ENCODE measurements at places on chromosomes 12 and 14.
A peak's percentile ranks its signal among the peaks of the same experiment; 100 is the strongest.

DNA sequence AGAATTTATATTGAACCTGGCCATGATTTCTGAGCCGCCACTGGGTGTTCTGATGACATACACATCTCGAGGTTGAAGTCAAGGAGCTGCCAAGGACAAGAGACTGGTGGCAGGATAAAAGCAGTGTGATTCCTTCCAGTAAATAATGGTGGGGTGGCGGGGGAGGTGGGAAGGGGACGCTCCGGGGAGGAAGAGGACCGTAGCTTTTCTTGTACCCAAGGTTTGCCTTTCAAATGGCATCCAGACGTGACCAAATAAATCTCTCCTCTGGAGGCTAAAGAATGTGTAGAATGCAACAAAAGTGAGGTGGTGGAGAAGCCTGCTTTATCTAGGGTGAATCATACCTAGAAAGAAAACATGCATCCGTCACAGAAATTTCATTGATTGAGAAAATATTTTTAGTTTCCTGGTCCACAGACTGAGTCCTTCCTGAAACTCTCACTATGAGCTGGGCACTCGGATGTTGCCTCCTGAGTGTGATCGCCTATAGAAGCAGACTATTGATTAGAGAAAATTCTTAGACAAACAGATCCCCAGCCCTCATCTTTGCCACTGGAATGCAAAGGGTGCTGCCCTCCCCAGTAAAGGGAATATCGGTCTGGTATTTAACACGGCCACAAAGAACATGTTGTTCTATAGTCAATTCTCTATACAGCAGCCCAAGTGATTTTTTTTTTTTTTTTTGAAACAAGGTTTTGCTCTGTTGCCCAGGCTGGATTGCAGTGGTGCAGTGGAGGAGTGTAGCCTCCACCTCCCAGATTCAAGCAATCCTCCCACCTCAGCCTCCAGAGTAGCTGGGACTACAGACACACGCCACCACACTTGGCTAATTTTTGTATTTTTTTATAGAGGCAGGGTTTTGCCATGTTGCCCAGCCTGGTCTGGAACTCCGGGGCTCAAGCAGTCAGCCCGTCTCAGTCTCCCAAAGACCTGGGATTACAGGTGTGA is 112.1 kb downstream of the DPF3 start:
- DNase-seq = peak; percentile 93

DNA sequence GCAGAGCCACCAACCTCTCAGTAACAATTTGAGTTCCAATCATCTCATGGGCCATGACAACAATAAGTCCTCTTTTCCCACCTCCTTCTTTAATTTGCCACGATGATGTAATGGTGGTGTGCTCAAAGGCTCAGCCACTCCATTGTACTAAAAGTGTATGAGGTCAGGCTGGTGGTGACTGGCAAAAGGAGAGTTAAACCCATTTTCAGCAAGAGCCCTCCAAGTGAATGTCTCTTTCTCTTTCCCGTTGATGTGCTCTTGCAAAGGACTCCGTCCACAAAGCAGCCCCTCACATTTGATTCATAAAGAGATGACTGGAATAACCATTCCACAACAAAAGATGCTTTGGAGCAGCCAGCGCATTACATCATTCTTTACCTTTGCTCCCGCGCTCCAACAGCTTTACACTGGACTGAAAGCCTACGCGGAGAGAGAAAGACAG is 41.6 kb downstream of the DUSP16 start:
- DNase-seq = no peak

GRCh38 chr14:76090616-76091391 is 60.9 kb upstream of the GPATCH2L start:
- no peak for DNase-seq

DNA sequence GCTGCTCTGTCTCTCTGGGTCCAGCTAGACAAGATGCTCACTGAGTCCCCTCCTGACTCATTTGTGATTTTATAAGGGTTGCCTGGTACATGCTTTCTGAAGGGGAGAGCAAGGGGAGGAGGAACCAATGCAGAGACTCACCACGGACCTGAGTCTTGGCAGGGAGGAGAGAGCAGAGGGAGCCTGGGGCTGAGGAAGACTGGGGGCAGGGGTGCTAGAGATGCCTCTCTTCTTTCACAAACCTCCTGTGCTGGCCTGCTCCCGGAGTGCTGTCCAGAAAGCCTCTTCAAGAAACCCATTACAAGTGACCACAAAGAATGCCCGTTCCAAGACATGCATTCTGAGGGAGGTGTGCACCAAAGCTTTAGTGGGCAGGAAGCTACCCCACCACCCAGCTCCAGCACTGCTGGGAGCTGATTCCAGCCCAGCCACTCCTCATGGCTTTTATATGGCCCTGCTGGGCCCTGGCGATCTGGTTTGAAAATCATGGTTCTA is 33.1 kb upstream of the DICER1 start:
- DNase-seq = peak; percentile 4

DNA sequence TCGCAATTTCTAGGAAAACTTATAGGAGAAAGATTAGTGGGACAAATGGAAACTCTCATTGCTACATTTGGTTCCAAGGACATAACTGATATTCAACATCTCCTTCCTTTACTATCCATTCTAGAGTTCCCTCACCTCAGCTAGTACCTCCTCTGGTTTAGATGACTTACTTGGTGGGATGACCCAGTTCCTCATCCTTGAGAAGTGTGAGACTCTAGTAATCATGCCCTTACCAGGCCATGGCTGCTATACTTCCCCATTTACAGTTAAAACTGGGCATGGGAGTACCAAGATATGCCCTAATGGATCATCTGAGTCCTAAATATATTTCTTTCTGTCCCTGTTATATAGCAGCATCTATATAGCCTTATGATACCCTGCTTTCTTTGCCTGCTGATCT is 58.1 kb downstream of the IFT81 start:
- DNase-seq = no peak

DNA sequence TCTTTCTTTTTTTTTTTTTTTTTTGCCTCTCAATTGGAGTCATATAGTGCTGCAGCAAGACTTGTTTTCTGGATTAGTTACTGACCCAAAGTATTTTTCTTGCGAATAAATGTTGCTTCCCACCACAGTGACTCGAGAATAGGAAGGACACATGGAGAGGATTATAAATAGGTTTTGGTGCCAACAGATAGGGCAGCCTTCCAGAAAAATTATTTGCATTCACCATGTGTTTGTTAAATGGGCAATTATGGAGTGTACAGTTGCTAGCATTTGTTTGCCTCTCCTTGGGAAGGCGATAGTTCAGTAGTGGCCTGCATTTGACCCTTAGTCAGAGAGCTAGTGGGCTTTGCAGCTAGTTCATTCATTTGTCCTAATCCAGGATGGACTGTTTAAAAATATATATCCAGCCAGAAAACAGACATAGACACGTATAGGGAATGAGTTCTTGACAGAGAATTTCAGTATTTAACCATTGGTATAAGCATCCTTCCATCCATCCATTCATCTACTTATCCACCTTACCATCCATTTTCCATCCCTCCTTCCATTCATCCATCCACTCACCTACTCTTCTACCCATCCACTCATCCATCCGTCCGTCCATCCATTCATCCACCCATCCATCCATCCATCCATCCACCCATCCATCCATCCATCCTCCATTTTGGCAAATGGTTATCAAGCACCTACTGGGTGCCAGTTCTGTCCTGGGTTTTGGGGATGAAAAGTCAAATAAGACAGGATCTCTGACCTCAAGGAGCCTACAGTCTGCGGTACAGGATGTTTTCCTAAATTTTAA is 67.5 kb downstream of the CHST11 start:
- DNase-seq = no peak

DNA sequence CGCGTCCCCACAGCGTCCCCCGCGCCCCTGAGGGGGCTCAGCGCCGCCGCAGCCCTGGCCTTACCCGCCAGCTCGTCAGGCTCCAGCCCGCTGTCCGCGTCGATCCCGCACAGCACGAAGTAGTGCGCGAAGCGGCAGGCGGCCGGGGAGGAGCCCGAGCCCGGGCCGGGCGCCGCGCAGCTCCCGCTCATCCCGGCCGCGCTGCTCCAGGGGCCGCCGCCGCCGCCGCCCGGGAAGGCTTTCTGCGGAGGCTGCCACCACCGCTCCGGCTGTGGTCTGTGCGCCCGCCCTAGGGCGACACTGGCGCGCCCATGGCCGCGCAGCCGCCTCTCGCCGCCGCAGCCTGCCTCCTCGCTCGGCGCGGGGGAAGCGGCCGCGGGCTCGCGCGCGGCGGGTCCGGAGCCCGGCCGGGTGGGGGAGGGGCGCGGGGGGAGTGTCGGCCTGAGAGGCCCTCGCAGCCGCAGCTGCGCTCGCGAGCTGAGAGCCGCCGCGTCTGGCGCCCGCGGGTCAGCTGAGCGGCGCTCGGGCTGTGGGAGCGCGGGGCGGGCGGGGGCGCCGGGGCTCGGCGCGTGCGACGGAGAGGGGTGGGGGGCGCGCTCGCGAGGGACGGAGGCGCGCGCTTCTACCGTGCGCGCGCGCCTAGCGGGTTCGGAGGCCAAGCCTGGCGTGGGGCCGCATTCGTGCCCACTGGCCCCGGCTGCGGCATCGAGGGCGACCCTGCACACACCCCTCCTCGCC is at the start of gene DENND5B:
DENND5B (minus strand) TSS at position 495 of the 738 bp plus-strand sequence; CDS start at position 191, 304 bp downstream.
- peak; percentile 68 for DNase-seq

DNA sequence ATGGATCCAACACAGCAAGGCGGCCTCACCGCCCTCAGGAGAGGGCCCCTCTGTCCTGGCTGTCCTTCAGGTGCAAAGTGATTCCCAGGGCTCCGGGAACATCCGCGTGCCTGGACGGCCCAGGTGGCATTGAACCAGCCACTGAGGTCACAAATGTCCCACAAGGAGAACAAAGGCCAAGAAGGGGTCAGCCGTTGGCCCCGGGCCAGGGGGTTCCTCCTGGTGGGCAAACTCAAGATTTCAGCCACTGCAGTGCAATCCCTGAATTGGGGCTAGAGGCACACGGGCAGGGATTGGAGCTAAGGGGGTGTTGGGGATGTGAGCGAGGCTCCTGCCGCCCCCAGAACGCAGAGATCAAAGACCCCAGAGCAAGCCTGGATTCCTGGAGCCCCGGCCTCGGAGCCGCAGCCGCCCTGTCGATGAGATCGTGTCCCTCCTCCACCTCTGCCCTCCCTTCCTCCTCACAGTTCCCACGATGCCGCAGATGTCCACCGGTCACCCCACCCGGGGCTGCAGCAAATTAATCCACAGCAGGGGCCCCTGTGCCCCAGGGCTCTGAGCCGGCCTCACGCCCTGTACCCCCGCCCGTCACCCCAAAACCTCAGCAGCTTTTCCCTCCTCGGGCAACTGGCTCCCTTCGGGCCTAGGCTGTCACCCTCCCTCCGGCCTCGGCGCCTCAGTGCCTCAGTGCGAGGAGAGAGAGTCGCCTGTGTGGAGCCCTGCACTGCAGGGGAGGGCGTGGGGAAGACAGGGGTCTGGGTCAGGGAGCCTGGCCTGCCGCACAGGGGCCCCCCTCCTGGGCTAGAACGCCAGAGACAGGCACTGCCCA is 56.7 kb upstream of the GALNT9 start:
- DNase-seq = no peak

GRCh38 chr12:58248599-58248998 is 307.2 kb downstream of the ATP23 start:
- DNase-seq = no peak

- no peak for DNase-seq
These were observed 8.4 kb upstream of the NR4A1 start for GRCh38 chr12:52042706-52043385.

DNA sequence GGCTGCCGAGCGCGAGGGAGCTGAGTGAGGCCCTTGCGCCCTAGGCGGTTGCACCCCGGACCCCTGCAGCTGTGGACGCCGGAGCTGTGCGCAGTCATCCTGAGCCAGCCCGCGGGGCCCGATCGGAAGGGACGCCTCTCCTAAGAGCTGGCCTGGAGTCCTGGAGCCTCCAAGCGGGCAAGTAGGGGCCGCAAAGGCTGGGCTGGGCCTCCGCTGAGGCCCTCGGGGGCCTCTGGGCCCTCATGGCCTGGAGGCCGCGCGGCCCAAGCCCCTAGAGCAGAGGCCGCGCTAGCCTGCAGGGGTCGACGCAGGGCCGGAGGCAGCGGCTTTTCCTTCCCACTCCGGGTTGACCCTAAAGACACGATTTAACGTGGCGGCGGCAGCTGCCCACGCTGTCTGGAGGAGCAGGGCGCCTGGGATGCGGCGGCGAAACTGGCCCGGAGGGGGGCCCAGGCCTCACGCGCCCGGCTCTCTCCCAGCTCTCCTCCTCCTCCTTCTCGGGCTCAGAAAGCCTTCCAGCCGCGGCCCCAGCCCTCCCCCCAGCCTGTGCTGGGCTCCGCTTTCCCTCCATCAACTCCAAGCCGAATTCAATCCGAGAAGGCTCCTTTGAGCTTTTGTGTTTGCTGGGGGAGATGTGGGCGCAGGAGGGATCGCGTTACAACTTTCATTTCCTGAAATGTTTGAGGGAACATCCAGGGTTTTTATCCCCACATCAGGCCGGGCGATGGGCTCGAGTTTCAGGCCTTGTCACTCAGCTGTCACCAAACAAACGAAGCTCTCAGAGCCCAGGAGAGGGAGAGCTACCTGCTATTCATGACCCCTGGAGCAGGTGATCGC is 11.6 kb downstream of the SIX1 start:
- peak; percentile 46 for DNase-seq
